Prostate gland (tissue), 2 donors: ENCODE measurements at places on chromosomes 2 and 18.
A peak's percentile ranks its signal among the peaks of the same experiment; 100 is the strongest.

GRCh38 chr2:141041281-141041680 lies 1089.5 kb downstream of the LRP1B start:
- no peak overlapping the region for H3K27ac ChIP-seq
- DNase-seq, result no peak
- no peaks in the 10 kb centered on the region for H3K4me1 ChIP-seq

DNA sequence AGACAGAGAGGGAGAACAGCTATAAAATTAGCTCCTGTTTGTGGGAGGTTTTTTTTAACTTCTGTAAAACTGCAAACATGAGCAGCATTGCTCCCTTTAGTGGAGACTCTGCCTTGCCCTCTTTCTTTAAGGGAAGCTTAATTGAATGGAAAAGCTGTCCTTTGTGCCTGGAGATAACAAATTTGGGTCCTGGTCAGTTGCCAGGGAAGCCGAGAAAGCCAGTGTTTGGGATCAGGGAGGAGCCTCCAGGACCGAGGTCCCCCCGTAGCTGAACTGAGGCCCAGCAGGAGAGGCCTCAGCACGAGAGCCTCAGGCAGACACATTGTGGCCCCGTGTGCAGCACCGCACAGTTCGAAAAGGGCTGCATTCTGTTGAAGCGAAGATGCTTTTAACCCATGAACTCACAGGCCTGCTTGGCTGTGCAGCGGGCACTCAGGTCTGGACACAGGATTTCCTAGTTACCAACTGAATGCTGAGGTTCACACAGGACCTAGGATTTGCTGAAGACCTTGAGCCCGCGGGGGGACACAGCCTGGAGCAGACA lies 369.7 kb downstream of the DCDC2C start:
- H3K4me3 ChIP-seq, result no peak overlapping the region
- no peak for DNase-seq
- H3K36me3 ChIP-seq, result no peaks in the 10 kb centered on the region

GRCh38 chr2:149200109-149200520 lies 130.3 kb upstream of the LYPD6 start:
- no peak overlapping the region for H3K4me3 ChIP-seq
- DNase-seq, result no peak
- H3K36me3 ChIP-seq, result no peaks in the 10 kb centered on the region

- no peak overlapping the region for H3K27ac ChIP-seq
- no peaks in the 10 kb centered on the region for H3K36me3 ChIP-seq
- H3K4me1 ChIP-seq, result no peaks in the 10 kb centered on the region
These were observed 61.6 kb upstream of the SLC38A11 start for GRCh38 chr2:165016772-165017411.

DNA sequence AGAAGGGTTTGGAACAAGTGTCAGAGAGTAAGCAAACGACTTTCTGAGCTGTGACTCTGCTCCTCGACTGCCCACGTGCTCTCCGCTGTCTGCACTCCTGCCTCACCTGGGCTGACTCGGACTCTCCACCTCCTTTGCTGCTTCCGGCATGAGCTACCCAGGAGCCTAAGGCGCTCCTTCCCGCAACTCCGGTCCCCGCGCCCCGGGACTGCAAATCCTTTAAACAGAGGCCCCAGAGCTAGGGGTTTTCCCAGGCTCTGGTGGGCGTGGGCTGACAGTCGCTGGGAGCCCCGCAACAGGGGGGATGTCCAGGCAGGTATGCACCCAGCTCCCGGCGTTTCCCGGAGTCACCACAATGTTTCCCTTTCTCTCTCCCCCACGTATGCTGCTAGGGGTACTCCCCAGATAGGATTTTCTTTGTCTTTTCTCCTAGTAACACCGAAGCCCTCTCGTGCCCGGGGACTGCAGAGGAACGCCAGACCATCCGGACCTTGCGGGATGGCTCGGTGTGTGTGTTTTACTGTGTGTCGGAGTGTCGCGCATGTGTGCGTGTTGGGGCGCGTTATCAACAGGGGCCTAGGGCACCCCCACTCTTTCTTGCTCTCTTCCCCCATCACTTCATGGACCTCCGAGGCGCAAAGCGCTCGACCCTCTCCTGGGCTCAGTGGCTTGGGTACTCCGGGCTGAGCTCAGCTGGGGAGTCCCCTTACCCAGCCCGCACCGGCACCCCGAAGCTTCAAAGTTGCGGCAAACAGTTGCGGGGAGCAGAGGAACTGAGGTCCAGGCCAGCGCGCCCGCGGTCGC lies 691 bp upstream of the THSD7B start:
- peak; percentile 49 for DNase-seq
- H3K4me1 ChIP-seq, result no peaks in the 10 kb centered on the region
- peak overlapping the region; percentile 45 for H3K4me3 ChIP-seq
- no peaks in the 10 kb centered on the region for H3K36me3 ChIP-seq

DNA sequence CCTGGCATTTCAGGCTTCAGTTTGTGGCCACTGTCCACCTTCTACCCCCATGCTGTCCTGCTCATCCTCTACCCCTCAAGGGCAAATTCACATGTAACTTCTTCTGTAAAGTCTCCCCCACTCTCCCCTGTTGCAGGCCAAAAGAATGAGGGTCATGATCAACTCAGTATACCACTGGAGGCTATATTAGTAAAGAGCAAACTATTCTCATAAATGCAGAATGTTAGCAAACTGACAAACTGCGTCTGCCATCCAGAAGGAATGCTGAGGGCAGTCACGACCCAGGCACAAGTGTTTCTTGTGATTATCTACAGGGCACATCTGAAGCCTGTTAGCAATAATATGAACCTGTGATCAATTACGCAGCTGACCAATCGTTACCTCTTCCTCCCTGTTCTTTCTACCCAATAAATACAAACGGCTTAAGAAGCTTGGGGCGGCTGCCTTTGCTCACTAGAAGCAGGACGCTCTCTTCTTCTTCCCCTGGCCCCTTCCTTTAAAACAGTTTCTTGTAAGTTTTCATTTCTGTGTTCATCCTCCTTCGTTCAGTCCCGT lies 58.3 kb downstream of the SEPTIN10 start:
- H3K4me1 ChIP-seq, result no peaks in the 10 kb centered on the region
- no peak for DNase-seq
- H3K27ac ChIP-seq, result no peak overlapping the region
- no peak overlapping the region for H3K4me3 ChIP-seq
- H3K36me3 ChIP-seq, result no peaks in the 10 kb centered on the region

GRCh38 chr18:42929857-42930256 lies 185.6 kb downstream of the RIT2 start:
- H3K4me1 ChIP-seq, result no peaks in the 10 kb centered on the region
- H3K27ac ChIP-seq, result no peak overlapping the region
- H3K36me3 ChIP-seq, result no peaks in the 10 kb centered on the region
- no peaks in the 10 kb centered on the region for H3K27me3 ChIP-seq
- no peak for DNase-seq
- no peak overlapping the region for H3K4me3 ChIP-seq

- no peak for DNase-seq
- H3K27me3 ChIP-seq, result no peaks in the 10 kb centered on the region
- H3K36me3 ChIP-seq, result no peaks in the 10 kb centered on the region
- H3K4me3 ChIP-seq, result no peak overlapping the region
- H3K4me1 ChIP-seq, result peaks cover 3% of the 10 kb centered on the region
These were observed 8.3 kb upstream of the RHOB start for GRCh38 chr2:20438334-20439192.

GRCh38 chr2:89850881-89851582 lies 1159.6 kb downstream of the RPIA start:
- DNase-seq, result no peak
- H3K36me3 ChIP-seq, result no peaks in the 10 kb centered on the region
- no peak overlapping the region for H3K27ac ChIP-seq

- H3K36me3 ChIP-seq, result no peaks in the 10 kb centered on the region
- H3K4me1 ChIP-seq, result no peaks in the 10 kb centered on the region
- H3K27me3 ChIP-seq, result no peaks in the 10 kb centered on the region
- no peak for DNase-seq
These were observed 85.0 kb upstream of the FAM237A start for GRCh38 chr2:206557321-206557720.

DNA sequence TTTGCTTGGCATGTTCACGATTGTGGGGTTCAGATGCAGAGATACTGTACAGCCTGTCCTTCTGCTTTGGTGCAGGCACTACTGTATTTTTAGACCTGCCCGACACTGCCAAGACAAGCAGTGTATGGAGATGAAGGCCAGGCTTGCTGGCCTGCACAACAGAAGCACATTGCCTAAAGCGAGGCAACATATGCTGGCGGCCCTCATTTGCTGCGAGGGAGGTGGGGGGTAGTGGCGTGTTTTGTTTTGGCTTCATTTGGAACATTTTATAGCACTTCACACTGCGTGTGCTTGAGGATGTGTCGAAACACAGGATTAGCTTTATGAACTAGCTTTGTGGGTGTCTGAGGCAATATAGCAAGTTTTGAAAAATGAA lies 27.0 kb downstream of the TMEM182 start:
- no peaks in the 10 kb centered on the region for H3K27me3 ChIP-seq
- no peak overlapping the region for H3K4me3 ChIP-seq
- peaks cover 5% of the 10 kb centered on the region for H3K4me1 ChIP-seq

GRCh38 chr2:171794918-171795317 lies 99.1 kb downstream of the SLC25A12 start:
- no peak for DNase-seq
- H3K4me1 ChIP-seq, result peaks cover 3% of the 10 kb centered on the region
- no peaks in the 10 kb centered on the region for H3K36me3 ChIP-seq
- no peak overlapping the region for H3K27ac ChIP-seq
- no peak overlapping the region for H3K4me3 ChIP-seq
- H3K27me3 ChIP-seq, result no peaks in the 10 kb centered on the region

- no peak for DNase-seq
- H3K27me3 ChIP-seq, result no peaks in the 10 kb centered on the region
- no peaks in the 10 kb centered on the region for H3K36me3 ChIP-seq
- H3K4me1 ChIP-seq, result no peaks in the 10 kb centered on the region
These were observed 189.0 kb upstream of the COPS8 start for GRCh38 chr2:236896688-236897087.

- no peaks in the 10 kb centered on the region for H3K27me3 ChIP-seq
- H3K4me1 ChIP-seq, result no peaks in the 10 kb centered on the region
- no peak overlapping the region for H3K4me3 ChIP-seq
- no peaks in the 10 kb centered on the region for H3K36me3 ChIP-seq
These were observed 2.7 kb upstream of the PRELID3A start for GRCh38 chr18:12405066-12405465.

DNA sequence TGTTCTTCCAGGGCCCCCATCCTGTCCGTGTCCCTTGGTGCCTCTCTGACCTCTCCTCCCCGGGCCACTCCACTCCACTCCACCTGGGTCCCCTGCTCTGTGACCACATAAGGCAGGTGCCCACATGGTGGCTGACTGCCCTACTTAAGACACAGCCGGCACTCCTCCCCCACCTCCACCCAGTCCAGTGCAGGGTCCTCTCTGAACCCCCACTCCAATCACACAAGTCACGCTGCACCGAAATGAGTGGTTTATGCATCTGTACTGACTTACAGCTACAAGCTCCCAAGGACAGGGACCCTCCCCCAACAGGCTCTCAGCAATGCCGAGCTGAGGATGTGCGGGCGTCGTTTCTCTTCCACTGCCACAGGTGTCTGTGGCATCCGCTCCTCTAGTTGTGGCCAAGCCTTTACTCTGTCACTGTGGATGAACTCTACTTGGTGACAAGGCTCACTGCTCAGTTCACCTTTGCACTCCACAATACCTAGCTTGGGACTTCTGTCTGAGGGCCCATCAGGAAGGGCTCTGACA lies 48.3 kb downstream of the TFCP2L1 start:
- no peaks in the 10 kb centered on the region for H3K36me3 ChIP-seq
- H3K27me3 ChIP-seq, result no peaks in the 10 kb centered on the region
- H3K27ac ChIP-seq, result no peak overlapping the region
- no peak overlapping the region for H3K4me3 ChIP-seq
- no peak for DNase-seq
- H3K4me1 ChIP-seq, result no peaks in the 10 kb centered on the region

DNA sequence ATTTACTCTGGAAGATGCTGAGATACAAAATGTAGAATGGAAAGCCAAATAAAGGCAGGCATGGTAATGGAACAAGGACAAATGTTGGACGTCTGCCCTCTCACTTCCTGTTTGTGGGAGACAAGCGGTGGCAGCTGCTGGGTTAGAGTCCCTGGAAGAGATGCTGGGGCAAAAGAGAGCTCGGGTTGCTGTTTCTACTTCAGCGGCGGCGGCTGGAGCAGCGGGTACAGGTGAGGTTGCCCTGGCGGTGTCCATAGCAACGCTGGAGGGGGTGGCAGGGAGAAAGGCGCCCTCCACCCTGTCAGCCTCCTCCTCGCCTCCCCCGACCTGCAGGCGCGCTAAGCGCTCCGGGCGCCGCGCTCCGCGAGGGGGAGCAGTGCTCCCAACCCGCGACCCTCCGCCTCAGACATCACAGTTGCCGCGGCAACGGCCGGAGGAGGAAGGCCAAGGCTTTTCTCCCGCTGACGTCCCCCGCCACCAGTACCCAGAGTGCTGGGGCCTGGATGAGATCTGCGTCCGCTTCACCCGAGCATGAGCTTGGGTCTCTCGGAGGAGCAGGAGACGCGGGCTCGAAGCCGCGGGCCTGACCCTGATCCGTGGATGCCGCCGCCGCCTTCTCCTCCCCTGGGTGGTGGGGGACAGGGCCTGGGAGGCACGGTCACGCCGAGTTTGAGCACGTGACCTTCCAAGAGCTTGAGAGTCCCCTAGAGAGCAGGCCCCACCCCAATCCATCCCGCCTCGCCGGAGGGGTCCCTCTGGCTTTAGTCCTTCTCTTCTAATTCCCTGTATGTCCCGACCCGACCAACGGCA lies 65.6 kb downstream of the NOL4 start:
- H3K36me3 ChIP-seq, result no peaks in the 10 kb centered on the region
- DNase-seq, result no peak
- no peaks in the 10 kb centered on the region for H3K4me1 ChIP-seq
- no peaks in the 10 kb centered on the region for H3K27me3 ChIP-seq
- no peak overlapping the region for H3K4me3 ChIP-seq
- H3K27ac ChIP-seq, result no peak overlapping the region

GRCh38 chr18:79246309-79247108 lies 149.2 kb upstream of the NFATC1 start:
- peak; percentile 60 for DNase-seq
- H3K27me3 ChIP-seq, result no peaks in the 10 kb centered on the region
- no peaks in the 10 kb centered on the region for H3K36me3 ChIP-seq
- no peak overlapping the region for H3K4me3 ChIP-seq
- no peaks in the 10 kb centered on the region for H3K4me1 ChIP-seq

DNA sequence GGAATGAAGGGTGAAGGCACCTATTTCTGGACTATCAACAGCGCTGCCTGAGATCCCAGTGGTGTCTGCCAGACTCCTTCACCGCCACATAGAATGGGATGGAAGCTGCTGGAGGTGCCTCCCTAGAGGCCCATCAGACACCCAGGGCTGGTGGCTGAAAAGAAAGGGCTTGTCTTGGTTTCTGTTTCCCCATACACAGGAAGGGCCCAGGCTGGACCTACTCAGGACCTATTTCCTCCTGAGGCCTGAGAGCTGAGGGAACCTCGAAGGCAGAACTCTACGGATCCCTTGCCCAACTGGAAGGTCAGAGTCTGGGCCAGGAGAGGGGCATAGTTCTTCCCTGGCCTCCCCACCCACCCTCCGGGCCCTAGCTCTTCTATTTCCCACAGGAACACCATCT lies 2.9 kb upstream of the CLEC4F start:
- no peak for DNase-seq
- no peaks in the 10 kb centered on the region for H3K4me1 ChIP-seq
- no peak overlapping the region for H3K4me3 ChIP-seq
- H3K27ac ChIP-seq, result no peak overlapping the region
- no peaks in the 10 kb centered on the region for H3K27me3 ChIP-seq
- no peaks in the 10 kb centered on the region for H3K36me3 ChIP-seq

- DNase-seq, result no peak
- H3K27me3 ChIP-seq, result no peaks in the 10 kb centered on the region
- H3K4me3 ChIP-seq, result no peak overlapping the region
- H3K4me1 ChIP-seq, result peaks cover 4% of the 10 kb centered on the region
These were observed 68.3 kb downstream of the EDAR start for GRCh38 chr2:108920686-108921085.
